ENCODE measurements at places on chromosomes 13 and 19.

DNA sequence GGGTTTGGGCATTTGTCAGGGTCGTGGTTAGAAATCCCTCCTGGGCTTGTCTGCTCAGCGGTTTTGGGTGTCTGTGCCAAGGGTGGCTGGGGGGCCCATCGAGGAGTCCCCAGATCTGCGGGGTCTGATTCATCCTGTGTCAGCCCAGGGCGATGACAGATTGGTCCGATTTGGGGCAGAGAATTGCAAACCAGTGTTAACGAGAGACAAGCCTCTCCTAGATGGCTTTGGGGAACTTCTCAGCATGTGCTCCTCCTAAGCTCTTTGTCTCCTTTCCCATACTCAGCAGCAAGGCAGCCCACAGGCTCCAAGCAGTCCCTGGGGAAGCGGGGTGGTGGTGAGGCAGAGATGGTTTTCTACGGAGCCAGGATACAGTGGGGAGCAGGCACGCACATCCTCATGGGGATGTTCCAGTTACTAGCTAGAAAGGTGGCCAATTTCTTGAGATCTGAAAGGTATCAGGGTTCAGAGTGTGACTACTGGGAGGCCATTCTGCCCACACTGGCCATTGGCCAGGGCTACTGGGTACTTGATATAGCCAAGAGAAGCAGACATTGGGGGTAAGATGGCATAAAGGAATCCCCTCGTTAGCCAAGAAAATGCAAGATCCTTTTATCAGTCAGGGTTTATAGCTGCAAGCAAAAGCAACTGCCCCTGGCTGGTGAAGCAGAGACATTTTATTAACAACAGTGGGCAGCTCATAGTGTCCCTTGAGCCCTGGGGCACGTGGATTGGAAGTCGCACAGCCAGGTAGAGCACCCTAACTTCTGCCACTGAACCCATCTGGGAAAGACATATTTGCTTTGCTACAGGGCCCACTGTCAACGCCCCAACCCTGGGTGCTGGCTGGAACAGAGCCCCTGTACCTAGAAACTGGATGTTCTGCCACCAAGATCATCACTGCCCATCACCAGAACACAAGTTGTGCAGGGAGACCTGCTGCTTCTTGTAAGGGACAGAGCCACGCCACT lies 63.6 kb downstream of the RGCC start:
- DNase-seq = no peak

DNA sequence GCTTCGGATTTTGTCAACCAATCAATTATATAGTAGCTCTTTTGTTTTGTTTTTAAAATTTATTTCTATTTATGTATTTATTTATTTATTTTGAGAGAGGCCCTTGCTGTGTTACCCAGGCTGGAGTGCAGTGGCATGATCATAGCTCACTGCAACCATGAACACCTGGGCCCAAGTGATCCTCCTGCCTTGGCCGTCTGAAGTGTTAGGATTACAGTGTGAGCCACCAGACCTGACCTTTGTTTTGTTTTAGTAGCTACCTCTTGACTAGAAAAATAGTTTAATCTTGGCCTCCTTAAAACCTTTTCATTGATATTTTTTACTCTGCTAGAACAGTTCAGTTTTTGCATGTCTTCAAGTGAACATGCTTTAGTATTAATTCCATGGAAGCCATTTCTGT lies 15.1 kb downstream of the GARRE1 start:
- DNase-seq = no peak

- DNase-seq = no peak
These were observed 917 bp upstream of the CLPTM1 start for GRCh38 chr19:44954278-44954648.

GRCh38 chr13:50156561-50157127 lies 141.4 kb downstream of the KCNRG start:
- DNase-seq = no peak

GRCh38 chr19:9348253-9348652 lies 14.6 kb upstream of the ZNF177 start:
- DNase-seq = no peak

GRCh38 chr13:20425819-20426219 lies 99.8 kb downstream of the CRYL1 start:
- DNase-seq = no peak

DNA sequence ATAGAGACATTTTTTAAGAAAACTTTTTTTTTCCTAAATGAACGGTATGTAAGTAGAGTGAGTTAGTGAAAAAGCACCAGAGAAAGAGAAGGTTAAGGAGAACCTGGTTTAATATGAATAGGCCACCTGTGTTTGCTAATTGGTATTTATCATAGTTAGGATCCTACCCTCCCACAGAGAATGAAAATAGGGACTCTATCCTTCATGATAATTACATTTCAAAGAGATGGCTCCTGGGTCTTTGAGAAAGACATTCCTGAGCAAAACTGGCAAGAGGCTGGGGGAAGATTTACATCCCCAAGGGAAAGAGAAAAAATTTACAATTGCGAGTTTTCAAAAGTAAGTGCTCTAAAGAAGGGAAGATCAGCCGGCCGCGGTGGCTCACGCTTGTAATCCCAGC lies 1284.5 kb downstream of the SLITRK1 start:
- DNase-seq = no peak

DNA sequence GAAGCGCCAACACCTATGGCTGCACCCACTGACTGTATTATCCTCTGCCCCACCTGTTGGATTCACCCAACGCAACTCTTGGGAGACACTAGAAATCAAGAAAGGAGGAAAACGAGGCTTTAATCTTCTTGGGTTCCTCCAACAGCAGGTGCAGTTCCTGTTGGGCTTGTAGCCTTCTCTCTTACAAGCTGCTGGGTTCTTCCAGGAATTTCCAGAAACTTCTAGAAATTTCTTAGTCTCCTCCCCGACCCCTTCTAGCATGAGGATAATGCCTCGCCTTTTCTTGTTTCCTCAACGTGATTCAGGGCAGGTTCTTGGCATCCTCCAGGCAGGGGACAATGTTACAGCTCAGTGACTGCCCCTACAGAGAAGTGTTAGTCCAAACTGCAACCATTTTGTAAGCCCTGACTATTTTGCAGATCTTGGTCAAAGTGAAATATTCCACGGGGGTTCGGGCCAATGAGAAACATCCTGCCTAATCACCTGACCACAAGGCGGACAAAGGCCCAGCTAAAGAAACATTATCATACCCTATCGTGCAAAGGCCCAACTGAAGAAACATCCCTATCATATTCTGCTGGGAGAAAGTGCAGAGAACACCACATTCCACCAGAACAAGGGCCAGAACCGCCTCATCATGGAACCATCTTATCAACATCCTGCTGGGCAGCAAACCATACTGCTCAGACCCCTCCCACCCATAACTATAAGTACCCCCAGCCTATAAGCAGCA lies 614 bp upstream of the PNMA8A start:
- DNase-seq = no peak

- DNase-seq = no peak
These were observed 16.6 kb upstream of the LSM14A start for GRCh38 chr19:34155686-34156085.

DNA sequence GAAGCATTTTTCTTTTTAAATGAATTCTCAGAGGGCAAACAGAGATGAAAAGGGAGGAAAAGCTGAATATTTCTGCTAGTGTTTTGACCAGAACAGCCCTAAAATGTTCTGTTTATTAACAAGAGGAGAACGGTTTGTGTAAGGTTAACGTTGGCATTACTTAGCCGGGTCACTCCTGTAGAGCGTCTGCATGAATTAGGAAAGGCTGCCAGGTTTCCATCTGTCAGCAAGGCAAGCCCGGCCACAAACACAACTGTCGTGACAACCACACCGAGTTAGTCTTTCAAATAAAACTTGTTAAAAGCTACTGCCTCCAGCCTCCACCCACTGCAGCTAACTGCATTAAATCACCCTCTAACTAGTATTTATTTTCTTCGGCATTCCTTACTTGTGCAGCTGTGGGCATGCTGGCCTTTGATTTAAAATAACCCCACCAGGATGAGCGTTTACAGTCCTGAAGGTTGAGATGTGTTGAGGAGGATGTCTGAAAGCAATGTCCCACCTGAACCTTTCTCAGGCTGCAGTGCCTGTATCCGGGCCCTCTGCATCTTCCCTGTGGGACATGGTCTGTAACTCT lies 527.9 kb downstream of the FGF9 start:
- no peak for DNase-seq

GRCh38 chr13:51659276-51660127 lies 75.2 kb downstream of the WDFY2 start:
- no peak for DNase-seq

GRCh38 chr13:23919006-23919405 lies 21.7 kb upstream of the C1QTNF9B start:
- no peak for DNase-seq

GRCh38 chr19:17458970-17459369 lies 1.8 kb downstream of the NXNL1 start:
- no peak for DNase-seq

- no peak for DNase-seq
These were observed 548.5 kb upstream of the SLC10A2 start for GRCh38 chr13:103614761-103615160.

DNA sequence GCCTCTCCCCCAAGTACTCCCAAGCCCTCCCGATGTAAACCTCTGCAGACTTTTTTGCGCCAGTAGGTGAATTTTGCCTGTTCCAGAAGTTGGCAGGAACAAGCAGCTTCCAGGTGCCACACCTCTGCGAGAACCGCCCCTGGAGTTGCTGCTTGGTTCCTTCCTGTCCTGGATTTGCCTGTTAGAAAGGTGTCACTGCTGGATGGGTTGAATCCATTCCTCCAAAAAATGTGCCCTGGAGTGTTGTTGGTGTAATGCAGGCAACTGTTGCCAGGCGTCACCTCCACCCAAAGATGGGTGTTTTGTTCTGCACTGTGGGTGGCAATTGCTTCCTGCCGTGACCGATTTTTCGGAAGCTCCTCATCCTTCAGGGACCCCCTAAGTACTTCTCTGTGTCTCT lies 5.7 kb downstream of the PGPEP1 start:
- no peak for DNase-seq

- peak; percentile 35 for DNase-seq
These were observed 8.5 kb downstream of the PLEKHA4 start for GRCh38 chr19:48859711-48860572.

- DNase-seq = no peak
These were observed 53.8 kb downstream of the MBNL2 start for GRCh38 chr13:97275776-97276501.

DNA sequence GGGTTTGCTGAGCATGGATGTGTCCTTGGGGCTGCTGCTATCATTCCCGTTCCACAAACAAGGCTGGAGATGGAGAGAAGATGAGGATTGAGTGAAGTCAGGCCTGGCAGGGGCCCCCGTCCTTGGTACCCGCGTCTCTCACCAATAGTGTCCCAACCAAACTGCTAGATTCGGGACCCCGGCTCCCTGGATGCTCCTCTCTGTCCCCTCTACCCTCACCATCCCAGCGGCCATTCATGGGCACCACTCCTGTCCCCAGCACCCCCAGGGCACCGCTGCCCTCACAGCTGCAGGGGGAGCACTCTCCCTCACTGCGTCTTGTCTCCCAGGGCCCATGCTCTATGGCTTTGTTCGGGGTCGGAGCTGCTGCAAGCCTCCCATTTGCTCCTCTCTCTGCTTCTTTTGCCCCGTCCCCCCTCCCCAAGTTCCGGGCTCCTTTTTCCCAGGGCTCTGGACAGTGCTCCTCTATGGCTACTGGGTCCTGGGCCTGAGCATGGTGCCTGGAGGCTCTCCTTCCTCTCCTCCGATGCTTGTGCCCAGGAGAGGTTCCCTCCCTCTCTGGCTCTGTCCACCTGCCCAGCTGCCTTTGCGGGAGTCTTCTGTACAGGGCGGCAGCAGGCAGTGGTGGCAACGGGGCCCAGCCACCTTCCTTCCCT lies 219.5 kb downstream of the TEX29 start:
- DNase-seq = no peak

- no peak for DNase-seq
These were observed 53.7 kb downstream of the RASA3 start for GRCh38 chr13:114078461-114079451.

- peak; percentile 92 for DNase-seq
These were observed 5.1 kb upstream of the FLT3LG start for GRCh38 chr19:49468746-49469447.

GRCh38 chr19:34314437-34315313 lies 50.3 kb upstream of the GPI start:
- no peak for DNase-seq

DNA sequence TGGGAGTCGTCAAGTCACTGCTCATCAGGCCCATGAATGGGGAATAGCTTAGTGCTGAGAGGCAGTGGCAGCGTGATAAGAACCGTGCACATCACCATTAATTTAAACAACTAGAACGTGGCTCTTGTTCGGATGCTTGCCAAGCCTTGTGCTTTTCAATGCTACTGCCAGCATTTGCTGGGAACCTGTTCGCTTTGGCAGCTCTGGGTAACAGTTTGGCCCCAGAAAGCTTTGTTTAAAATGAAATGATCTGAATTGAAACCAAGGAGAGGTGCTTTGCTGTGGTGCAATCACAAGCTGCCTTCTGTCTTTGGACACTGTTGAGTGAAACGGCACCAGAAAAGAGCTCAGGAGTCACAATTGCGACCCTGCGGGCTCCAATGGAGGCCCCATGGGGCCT lies 53.5 kb upstream of the OLFM4 start:
- DNase-seq = no peak

GRCh38 chr19:42634409-42635232 lies 39.9 kb upstream of the CEACAM8 start:
- peak; percentile 69 for DNase-seq
